Ascending aorta (tissue), 2 donors: ENCODE measurements at places on chromosomes 4 and X.

- peak; percentile 65 for DNase-seq
Observed at GRCh38 chrX:7146703-7147412, 654 bp upstream of the STS start.

GRCh38 chr4:15043226-15043625, 40.9 kb downstream of the CPEB2 start:
- no peak for DNase-seq

GRCh38 chr4:30616942-30617646, 103.1 kb upstream of the PCDH7 start:
- DNase-seq, result no peak

- peak; percentile 63 for DNase-seq
Observed at GRCh38 chr4:7052923-7053715, 9.9 kb downstream of the TADA2B start.

- DNase-seq, result no peak
Observed at GRCh38 chrX:105695451-105695850, 126.9 kb upstream of the NRK start.

DNA sequence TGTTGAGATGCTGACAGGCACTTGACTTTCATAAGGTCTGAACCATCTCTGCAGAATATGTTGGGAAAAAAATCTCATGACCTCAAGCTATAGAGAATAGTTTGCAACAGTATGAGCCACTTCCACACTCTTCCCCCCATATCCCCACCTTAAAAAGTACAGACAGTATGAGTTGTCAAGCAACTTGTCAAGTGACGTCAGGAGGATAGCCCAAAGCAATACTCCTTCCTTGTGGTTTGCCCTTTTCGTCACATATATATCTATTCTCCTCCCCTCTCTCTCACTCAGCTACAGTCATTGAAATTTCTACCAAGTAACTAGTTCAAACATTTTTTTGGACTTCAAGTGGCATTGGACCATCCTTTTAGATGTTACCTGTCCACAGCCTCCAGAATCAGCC, 67.7 kb downstream of the MCF2 start:
- DNase-seq, result no peak

GRCh38 chrX:136304493-136304892, 3.7 kb downstream of the ADGRG4 start:
- DNase-seq, result no peak

DNA sequence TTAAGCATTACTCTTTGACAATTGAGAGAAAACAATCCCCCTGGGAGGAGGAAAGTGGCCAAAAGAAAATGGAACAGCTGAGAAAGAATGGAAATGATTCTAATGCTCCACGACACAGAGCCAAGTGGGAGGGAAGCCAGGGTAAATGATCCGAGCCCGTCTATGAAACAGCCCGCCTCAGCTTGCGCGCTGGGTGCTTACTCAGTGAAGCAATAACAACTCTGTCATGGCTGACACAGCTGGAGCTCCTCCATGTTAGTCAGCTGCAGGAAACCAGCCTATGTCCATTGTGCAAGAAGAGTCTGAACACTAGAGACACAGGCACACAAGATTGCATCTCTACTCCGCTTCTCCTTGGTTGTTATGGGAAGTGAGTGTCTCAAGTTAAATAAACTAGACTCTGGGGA, 19.3 kb downstream of the NOA1 start:
- peak; percentile 53 for DNase-seq

- no peak for DNase-seq
Observed at GRCh38 chr4:46550471-46550870, 160.5 kb upstream of the GABRA2 start.

- no peak for DNase-seq
Observed at GRCh38 chr4:119321921-119322687, at the start of gene FABP2. Gene FABP2, minus strand, starts transcription at chr4:119322138. Its CDS starts 36 bp downstream, at chr4:119322102.

GRCh38 chrX:10619425-10620046, 849 bp downstream of the MID1 start:
- DNase-seq, result no peak

DNA sequence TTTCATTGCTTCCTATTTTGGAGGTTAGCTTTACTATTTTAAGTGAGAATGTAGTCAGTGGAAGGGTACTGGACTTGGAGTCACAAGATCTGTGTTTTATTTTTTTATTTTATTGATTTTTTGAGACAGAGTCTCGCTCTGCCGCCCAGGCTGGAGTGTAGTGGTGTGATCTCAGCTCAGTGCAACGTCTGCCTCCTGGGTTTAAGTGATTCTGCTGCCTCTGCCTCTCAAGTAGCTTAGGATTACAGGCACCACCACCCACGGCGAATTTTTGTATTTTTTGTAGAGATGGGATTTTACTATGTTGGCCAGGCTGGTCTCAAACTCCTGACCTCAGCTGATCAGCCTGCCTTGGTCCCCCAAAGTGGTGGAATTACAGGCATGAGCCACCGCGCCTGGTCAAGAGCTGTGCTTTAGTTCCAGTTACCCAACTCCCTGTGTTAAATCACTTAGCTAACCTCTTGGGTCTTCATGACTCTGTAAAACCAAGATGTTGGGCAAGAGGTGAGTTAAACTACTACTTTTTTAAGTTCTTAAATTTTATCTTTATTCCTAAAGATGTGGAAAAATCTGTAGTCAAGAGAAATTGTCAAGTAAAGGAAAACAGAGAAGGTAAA, 11.2 kb downstream of the USP9X start:
- DNase-seq, result no peak

- no peak for DNase-seq
Observed at GRCh38 chr4:78953769-78954666, 14.8 kb upstream of the PAQR3 start.

DNA sequence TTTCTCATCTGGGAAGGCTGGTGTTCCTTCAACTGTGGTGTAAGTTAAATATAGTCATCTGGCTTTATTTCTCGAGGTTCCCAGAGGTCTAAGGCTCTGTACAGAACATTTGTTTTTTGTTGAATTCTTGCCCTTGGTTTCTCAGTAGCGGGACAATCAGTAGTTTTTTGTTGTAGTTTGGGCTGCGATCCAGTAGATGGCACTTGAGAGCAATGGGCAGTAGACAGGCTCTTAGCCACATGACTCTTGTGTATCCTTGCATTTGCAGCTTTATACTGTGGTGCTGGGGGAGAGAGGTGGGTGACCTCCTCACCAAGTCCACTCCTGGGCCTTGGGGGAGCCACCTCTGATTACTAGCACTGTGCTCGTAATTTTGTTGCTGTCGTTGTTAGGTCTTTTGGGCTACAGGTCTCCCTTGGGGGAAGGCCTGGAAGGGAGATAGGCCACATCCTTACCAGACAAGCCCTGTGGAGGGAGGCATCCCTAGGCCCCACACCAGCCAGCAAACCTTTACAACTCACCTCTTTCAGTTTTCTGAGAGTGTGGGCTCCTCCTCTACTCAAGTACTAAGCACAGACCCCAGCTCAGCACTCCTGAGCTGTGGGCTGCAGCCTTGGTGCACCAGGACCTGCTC, 8.1 kb downstream of the ETDB start:
- DNase-seq, result no peak

DNA sequence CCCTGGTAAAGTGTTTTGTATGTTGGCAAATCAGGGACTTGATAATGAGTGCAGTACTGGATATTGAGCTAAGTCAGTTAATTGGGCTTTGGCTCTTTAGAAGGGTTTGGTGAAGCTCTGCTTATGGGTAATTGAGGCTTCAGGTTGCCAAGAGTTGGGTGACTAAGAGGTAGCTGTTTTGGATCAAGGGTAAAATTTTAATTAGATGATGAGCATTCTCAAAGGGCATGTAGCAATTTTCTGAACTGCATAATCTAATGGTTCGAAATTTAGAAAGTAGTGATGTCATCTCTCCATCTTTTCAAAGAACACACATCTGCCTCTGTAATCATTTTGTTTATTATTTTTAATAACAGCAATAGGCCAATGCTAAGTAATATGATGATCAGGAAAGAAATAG, 5.5 kb upstream of the TRIM2 start:
- DNase-seq, result no peak

GRCh38 chr4:159209249-159209648, 106.4 kb downstream of the RAPGEF2 start:
- no peak for DNase-seq

DNA sequence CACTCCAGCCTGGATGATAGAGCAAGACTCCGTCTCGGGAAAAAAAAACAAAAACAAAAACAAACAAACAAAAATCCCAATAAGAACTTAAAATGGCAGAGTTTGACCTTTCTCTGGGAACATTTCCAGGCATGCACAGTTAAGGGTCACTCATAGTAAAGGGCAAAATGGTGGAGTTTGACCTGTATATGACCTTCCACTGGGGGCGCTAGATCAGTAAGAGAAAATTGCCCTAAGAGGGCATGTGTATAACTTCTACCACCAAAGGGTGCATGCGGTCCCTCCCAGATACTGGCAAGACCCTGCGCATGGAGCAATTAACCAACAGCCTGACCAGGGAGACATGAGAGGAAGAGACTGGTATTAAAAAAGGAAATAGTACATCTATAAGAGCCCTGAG, 177.2 kb downstream of the MOSPD2 start:
- no peak for DNase-seq

GRCh38 chr4:64584125-64584524, 174.9 kb upstream of the TECRL start:
- DNase-seq, result no peak

DNA sequence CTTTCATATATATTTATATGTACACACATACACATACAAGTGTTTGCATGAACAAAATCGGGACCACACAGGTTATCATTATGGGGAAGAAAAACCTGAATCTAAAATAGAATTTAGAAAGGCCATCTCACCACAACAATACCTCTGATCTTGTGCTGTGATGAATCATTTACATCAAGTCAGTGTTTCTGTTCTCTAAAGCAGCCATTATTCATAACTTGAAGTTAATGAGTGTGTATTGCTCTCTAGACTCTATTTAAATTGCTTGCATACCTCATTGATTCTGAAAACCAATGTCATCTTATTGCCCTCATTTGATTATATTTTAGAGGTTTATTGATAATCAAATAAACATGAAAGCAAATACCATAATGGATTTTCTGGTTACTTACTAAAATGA, 71.6 kb downstream of the FAM114A1 start:
- no peak for DNase-seq

- DNase-seq, result no peak
Observed at GRCh38 chr4:84681486-84682274, 98.8 kb downstream of the CDS1 start.

DNA sequence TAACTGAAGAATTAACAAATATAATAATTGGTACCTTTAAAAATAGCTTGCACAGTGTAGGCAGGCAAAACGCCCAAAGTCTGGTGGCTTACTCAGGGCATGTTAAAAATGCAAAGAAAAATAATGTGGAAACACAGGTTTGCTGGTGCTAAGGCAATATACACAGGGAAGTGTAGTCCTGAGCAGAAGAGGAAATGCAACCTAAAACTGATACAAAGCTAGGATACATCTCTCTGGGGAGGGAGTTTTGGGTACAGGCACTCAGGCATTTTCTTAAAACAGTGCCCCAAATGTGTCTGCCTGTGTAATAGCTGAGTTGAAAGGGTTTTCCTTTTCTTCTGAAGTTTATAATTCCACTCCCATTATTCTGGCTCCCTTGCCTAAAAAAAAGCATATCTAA, 47.4 kb downstream of the TMPRSS11E start:
- no peak for DNase-seq

- no peak for DNase-seq
Observed at GRCh38 chr4:17230727-17231126, 281.2 kb downstream of the QDPR start.

GRCh38 chr4:105758958-105759357, 50.4 kb downstream of the GSTCD start:
- DNase-seq, result no peak

GRCh38 chrX:39840581-39841093, 257.1 kb downstream of the BCOR start:
- no peak for DNase-seq

DNA sequence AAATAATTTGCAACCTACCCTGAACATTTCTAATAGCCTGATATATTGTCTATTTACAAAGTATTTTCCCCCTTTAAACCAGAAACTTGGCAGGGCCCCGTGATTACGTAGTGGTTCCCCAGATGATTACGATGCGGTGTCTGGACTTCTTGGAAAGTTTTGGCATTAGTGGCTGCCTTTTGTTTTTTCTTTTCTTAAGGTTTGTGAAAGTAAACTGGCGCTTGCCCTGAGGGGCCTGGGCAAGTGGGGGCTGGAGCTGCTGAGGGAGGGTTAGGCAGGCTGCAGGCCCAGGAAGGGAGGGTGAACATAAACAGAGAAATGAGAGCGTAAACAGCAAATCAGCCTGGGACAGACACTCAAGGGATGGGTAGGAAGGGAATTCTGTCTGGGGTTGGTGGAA, 123.6 kb upstream of the MSX1 start:
- DNase-seq, result no peak

DNA sequence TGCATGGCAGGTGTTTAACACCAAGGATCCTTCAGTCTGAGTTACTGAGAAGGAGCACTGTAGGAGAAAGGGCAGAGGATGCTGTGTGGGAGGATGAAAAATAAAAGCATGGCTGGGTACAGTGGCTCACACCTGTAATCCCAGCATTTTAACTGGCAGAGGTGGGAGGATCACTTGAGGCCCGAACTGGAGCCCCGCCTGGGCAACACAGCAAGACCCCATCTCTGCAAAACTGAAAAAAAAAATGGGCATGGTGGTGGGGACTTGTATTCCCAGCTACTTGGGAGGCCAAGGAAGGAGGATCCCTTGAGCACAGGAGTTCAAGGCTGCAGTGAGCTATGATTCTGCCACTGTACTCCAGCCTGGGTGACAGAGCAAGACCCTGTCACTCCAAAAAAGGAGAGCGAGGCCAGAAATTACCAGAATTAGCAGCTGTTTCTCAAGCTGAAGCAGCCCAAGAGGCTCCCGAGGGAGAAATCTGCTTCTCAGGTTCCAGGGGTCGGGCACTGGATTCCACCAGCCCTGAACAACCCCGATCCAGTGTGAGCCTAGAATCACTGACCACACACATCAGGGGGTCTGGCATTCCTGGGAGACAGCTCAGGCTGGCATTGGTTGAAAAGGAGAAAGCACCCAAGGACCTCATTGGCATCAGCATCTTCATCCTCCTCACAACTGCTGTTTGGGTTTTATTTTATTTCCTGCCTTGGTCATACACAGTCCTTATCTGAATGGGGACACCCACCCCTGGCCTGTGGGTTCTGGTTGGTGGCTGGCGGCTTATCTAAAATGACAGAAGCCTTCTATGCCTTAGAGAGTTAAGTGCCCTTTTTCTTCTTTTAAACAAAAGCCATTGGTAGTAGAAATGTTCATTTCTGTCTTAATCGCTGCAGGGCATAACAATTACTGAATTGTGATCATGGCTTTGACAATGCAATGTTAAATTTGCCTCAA, 66.3 kb upstream of the TRIM2 start:
- DNase-seq, result no peak

GRCh38 chrX:119401569-119401968, 2.4 kb downstream of the SLC25A43 start:
- no peak for DNase-seq

GRCh38 chr4:166277401-166277800, 404.4 kb downstream of the TLL1 start:
- no peak for DNase-seq

DNA sequence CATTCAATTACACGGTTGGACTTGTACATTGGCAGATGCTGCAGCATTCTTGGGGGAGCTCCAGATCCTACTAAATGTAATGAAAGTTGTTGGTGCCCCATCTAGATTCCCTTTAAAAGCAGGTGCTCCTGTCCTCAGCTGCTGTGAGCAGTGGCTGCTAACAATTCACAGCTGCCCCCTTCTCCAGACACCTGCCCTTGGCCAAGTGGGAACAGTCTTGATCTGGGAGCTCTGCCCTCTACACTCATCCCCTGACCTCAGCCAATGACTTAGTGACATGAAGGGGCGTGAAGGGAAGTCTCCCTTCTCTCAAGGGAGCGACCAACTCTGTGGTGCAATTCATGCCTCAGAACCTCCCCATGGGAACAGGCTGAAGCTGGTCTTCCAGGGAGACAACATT, 125.7 kb downstream of the EIF4E start:
- no peak for DNase-seq
